RWPE2 (cell line): ENCODE measurements at places on chromosomes 3 and 15.

DNA sequence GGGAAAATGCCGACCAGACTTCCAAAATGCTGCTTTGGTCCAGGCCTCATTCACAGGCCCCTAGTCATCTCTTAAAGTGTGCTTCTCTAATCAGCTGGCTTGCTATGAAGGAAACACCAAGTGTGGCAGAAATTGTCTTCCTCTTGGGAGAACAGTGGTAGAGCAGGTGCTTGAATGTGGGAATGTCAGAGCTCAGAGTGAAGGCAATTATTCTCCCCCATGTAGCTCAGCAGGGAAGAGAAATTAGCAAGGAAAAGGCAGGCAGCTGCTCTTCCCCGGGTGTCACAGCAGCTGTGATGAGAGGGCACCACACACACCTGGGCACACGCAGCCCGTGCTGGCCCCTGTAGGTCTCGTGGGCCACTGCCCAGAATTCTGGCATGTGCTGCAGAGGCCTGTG, 358.5 kb downstream of the WDR72 start:
- DNase-seq = no peak

DNA sequence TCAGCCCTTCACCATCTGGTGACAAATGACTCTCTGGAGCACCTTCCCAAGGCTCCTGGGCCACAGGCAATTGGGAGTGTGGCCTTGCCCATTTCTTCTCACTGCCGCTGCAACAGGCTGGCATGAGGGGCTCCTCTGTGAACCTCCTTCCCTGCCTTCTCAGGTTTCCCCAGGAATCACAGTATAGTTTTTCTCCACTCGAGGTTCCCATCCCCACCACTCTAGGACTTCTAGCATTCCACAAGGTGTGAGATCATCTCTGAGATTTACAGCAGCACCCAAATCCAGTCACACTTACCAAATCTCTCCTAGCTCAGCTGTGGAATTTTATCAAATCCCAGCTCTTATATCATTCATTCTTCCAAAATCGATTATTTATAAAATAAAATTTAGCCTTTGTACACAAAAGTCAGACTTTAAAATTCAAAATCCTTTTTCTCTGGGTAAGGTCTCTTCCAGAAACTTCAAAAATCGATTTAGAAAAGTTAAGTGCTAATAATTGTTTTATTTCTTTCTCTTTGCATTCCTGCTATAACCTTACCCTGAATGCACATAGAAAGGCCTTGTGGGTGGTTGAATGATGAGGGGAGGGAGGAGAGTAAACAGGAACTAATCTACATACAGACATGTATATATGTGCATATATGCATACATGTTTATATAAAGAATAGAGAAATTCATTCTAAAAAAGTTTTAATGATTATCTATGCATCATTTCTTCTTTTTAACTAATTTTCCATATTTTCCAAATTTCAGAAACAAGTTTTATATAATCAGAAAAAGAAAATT, 18.9 kb upstream of the ATP13A4 start:
- no peak for DNase-seq

DNA sequence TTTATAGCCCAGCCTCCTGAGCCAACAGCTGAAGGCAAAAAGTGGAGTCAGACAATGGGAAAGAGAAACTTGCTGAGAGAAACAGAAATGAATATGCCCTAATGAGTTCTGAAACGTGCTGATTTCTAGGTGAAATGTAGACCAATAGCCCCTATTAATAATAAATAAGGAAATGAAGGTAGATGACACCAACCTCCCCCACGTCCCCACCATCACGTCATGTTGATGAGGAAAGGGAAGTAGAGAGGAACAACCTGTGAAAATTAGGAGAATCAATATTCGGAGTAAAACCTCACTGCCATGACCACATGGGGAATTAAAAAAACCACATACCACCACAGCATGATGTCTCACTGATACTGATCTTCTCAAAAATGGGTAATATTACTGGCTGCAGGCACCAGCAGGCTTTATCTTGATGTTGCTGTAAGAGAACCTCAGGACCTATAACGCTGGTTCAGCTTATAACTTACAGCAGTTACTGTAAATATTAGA, 64.0 kb downstream of the KAT2B start:
- DNase-seq = no peak

- no peak for DNase-seq
Measured at GRCh38 chr3:46953234-46954010, 23.1 kb downstream of the CCDC12 start.

GRCh38 chr3:127610105-127610504, 11.9 kb downstream of the MCM2 start:
- DNase-seq = peak; percentile 5

DNA sequence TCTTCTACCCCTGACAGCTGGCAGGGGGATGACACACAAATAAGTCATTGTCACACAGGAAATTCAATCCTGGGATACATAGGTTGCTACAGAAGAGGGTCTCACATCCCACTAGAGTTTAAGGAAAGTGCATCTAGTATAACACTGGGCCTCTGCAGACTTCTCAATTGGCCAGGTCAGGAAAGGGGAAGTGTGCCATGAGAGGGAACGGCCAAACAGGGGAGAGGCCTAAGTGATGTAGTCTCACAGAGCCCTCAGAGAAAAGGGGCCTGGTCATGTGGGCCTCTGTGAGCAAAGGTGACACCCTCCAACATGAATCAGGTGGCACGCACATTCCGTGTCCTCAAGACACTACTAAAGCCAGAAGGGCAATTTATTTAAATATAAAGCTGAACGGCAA, 11.2 kb downstream of the ZXDC start:
- DNase-seq = peak; percentile 8

DNA sequence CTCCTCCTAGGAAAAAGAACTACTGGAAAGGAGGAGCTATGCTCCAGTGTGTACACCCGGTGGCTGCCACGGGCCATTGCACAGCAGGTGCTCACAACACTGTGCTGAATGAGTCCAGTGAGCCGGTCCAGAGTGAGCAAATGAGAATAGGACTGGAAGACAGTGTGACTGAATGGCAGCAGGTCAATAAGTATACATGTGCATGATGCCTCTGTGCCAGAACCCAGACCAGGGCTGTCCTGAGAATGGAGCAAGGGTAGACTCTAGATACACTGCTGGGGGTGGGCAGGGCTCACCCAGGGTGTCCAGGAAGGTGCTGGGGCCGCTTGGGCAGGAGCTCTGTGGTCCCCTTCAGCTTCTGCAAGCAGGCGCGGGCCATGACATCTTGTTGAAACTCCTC, 8.3 kb downstream of the POLG start:
- DNase-seq = no peak

DNA sequence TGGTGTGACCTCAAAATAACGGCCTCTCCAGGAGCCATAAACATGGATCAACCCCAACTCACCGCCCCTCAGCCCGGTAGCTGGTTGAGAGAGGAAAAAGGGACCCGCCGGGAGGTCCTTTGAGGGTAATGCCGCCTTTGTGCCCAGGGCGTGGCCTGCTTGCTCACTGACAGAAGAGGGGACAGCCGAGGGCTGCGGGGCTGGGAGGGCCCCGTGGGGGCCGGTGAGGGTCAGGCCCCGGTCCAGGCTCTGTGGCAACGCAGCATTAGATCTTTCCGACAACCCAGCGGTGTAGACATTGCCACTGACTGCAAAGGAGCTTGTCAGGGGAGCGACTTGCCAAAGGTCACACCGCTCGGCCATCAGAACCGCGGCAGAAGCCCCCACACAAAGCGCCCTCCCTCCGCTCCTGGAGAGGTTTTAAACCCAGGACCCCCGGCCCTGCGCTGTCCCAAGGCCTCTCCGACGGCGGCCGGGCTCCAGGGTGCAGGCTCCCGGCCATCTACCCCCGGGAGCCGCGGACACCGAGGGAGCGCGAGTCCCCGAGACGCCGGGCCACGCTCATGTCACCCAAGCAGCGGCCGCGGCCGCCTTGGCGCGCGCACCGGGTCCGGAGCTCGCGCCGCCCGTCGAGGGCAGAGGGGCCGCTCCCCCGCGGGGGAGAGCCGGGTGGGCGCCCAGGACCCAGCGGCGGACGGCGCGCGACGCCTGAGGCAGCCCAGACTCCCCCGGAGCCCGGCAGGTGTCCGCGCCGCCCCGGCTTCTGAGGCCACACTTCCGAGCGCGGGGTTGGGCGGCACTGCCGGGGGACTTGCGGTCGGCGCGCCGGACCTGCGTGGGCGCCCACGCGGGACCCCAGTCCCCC, 975 bp downstream of the PCSK6 start:
- peak; percentile 74 for DNase-seq

- no peak for DNase-seq
Measured at GRCh38 chr3:66228707-66229106, 7.9 kb downstream of the SLC25A26 start.

GRCh38 chr3:38989917-38990510, 61.7 kb downstream of the SCN11A start:
- DNase-seq = no peak

DNA sequence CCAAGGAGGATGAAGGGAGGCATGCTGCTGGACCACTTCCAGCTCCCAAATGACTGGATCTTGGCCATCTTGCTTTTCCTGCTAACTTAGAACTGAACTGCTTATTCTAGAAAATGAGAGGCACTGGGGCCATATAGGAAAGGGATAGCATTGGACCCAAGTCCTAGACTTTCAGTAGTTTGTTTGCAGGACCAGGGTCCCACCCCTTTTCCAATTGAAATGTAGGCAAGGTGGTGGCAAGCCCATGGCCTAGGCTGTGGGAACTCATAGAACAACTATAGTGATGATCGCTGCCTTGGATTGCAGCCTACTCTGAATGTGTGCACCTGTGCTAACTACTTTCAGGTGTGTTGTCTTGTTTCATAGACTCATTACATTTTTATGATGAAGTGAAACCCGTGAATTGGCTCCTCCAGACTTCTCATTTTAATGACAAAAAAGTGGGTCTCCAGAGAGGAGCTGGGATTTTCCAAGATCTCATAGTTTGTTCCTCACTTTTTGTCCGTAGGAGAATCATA, 50.3 kb downstream of the TGFBR2 start:
- DNase-seq = no peak

DNA sequence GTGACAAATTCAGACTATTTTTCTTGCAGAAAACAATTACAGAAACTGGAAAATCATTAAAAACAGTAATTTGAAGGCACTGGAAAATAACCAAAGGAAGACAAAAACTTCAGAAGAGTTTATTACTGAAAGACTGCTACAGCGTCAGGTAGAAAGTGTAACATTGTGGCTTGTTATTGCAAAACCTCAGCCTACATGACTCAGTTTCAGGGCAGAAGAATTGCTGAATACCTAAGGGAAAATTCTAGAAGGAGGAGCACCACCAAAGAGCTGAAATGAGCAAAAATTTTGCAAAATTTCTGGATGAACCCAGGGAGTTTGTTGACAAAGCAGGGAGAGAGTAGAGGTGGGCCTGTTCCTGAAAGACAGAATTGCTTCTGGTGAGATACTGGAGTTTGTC, 219.6 kb downstream of the C3orf38 start:
- DNase-seq = no peak

- no peak for DNase-seq
Measured at GRCh38 chr15:62306851-62307504, 141.9 kb upstream of the C2CD4B start.

- DNase-seq = no peak
Measured at GRCh38 chr15:51048308-51048707, 46.4 kb downstream of the TNFAIP8L3 start.

- DNase-seq = no peak
Measured at GRCh38 chr15:76625267-76625666, 279.9 kb downstream of the SCAPER start.
